Gastroesophageal sphincter (tissue), 4 donors: ENCODE measurements at places on chromosomes 11 and 22. TPM values are rescaled to one million over a fixed set of nuclear protein-coding genes. Genes with fewer than 3 reads are reported as not detected.

GRCh38 chr22:42039271-42039670, 31.3 kb downstream of the NAGA start:
- ATAC-seq: no peak

DNA sequence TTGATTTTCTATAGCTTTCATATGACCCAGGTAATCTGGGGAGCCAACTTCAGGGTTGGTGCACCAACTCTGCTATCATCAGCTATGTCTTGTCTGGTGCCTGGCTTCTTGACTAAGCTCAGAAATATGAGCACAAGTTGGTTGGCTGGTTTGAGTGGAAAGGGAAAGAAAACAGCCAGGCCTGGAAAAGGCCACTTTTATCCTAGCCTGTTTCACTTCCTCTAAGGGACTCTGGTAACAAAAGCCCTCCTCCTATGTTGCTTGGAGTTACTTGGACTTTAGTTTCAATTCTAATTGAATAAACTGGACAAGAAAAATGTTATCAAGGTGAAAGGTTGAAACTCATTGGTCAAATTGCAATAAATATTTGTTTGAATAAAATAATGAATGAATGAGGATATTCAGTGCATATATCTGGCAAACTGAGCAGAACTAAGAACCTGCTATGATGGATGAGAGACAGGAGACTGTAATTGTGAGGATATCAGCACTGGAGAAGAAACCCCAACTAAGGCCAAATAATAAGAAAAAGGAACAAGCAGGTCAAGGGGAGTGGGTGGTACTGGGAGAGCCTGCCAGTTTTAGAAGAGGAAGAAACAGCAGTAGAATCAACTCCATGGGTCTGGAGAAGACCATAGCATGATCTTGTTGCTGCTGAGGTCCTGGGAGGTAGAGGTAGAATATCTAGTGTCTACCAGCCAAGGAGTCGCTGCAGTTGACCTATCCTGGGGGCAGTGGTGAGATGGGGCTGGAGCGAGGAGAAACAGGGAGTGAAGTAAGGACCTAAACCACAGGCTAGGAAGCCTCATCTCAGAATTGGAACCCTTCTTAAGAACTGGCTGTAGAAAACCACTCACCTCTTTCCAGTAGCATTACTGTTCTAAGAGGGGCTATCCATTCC, 8.2 kb downstream of the ROBO4 start:
- no peak for ATAC-seq

- ATAC-seq: no peak
These were observed 92.9 kb downstream of the MORC2 start for GRCh38 chr22:30875481-30876215.

DNA sequence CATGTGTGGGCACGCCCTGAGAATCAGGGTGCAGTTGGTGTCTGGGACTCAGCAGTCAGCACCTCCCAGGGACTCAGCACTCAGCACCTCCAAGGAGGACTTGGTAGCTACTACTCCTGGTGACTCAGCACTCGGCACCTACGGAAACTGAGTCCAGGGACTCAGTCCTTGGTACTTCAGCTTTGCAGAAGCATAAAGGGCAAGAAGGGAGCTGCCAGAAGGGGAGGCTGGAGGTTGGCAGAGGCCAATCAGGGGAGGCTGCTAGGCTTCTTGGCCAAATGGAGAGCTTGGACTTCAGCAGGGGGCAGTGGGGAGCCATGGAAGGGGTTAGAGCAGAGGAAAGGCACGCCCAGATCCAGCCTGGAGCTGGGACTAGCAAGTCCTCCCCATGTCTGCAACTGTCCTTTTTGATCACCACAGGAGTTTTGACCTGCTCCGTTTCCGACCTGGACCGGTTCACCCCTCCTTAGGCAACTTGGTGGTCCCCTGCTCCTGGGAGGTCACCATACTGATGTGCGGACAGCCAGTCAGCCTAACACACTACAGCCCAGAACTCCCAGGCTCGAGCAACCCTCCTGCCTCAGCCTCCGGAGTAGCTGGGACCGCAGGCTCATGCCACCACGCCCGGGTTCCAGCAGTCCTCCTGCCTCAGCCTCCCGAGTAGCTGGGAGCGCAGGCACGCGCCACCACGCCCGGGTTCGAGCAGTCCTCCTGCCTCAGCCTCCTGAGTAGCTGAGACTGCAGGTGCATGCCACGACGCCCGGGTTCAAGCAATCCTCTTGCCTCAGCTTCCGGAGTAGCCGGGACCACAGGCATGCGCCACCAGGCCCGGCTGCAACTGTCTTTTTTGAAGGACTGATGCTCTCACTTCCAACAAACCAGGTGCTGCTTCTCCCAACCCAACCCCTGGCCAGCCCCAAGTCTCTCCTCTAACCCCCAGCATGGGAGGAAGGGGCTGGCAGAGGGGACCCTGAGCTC, 1.5 kb downstream of the ANO9 start:
- no peak for ATAC-seq

- peak; percentile 82 for ATAC-seq
These were observed 43.2 kb upstream of the CLMP start for GRCh38 chr11:123238297-123238696.

- no peak for ATAC-seq
These were observed 3.0 kb downstream of the CARD16 start for GRCh38 chr11:105042178-105042577.

GRCh38 chr22:38788021-38788816, 5.7 kb downstream of the DNAL4 start:
- ATAC-seq: peak; percentile 86

GRCh38 chr11:35618497-35619115, 346 bp downstream of the FJX1 start:
- peak; percentile 35 for ATAC-seq

DNA sequence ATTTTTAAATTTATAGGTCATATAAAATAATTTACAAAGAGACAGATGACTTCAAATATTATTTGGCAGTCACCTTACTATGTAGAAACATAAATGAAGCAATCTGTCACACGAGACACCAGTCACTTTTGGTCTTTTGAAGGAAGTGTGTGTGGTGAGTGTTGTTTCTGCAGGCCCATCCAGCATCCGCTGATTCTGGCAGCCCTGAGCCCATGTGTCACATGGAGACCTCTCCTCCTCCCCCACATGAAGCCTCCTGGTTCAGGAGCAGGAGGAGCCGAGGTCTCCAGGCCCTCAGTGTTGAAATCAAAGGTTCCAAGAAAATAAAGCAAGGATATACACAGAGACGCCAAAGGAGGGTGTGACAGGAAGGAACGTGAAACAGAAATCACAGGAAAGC, 60.1 kb downstream of the ARFGAP3 start:
- ATAC-seq: peak; percentile 66

ZMAT5 gene
- 14.2 TPM for total RNA-seq

TRPC6 gene
- 59.6 TPM for total RNA-seq

OR8A1 gene
- total RNA-seq: not detected

GALNT18 gene
- 16.0 TPM for total RNA-seq

GPR83 gene
- total RNA-seq: 0.27 TPM

TSSK2 gene
- not detected for total RNA-seq

MRPL11 gene
- 43.9 TPM for total RNA-seq

LIF gene
- total RNA-seq: 15.8 TPM

GGTLC3 gene
- total RNA-seq: not detected

MTNR1B gene
- not detected for total RNA-seq
